Activated T-helper 2 cell treated with anti-CD3 and anti-CD28 coated beads, Interferon-gamma antibody, Interleukin-2, Interleukin-4, amounts not matched to agents 10 μg/mL and 5 μg/mL and 100 μg/mL, durations not matched to agents 14 hours and 24 hours and 36 hours (primary cell): ENCODE measurements at places on chromosomes 13 and 19.
A peak's percentile ranks its signal among the peaks of the same experiment; 100 is the strongest.

DNA sequence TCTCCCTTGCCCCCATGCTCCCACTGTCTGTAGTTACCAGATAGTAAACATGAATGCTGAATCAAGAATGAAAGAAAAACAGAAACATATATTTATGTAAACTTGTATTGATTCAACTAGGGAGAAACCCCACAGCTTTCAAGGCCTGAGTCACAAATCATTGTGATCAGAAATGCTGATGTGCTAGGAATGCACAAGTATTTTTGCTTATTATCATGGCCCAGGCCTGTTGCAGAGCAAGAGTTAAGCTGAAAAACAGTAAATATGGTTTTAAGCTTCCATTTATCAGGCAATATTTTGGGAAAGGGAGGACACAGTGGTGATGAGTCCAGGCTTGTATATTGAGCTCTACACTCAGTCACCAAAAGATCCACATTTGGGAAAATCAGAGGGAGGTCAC, 669.6 kb downstream of the DIAPH3 start:
- DNase-seq: no peak

GRCh38 chr13:21175656-21176214, 617 bp downstream of the SKA3 start:
- no peak for DNase-seq

GRCh38 chr19:41753936-41754529, 1.3 kb upstream of the CEACAM6 start:
- peak; percentile 48 for DNase-seq

DNA sequence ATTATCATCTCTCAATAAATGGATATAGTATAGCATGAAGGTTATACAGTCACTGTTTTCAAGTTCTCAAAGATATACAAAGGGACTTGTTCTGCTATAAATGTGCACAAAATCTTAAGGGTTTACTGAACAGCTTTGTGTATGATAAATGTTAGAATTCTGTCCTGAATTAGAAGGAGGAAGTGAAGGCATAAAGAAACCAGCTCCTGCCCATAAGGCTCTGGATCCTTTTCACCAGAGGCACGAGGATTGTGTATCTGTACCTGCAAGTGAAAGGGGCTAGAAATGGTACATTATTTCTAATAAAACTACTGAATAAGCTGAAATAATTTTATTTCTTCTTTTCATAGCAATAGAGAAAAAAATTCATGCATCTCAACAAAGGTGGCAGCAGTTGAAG, 32.4 kb downstream of the PHF11 start:
- no peak for DNase-seq

GRCh38 chr19:16599655-16600346, 27.6 kb upstream of the SLC35E1 start:
- no peak for DNase-seq

GRCh38 chr13:73880365-73880764, 253.8 kb downstream of the KLF12 start:
- DNase-seq: no peak

- DNase-seq: no peak
These were observed 1.5 kb downstream of the EPSTI1 start for GRCh38 chr13:42990291-42991232.

GRCh38 chr19:3862826-3863500, 5.9 kb downstream of the ZFR2 start:
- no peak for DNase-seq

DNA sequence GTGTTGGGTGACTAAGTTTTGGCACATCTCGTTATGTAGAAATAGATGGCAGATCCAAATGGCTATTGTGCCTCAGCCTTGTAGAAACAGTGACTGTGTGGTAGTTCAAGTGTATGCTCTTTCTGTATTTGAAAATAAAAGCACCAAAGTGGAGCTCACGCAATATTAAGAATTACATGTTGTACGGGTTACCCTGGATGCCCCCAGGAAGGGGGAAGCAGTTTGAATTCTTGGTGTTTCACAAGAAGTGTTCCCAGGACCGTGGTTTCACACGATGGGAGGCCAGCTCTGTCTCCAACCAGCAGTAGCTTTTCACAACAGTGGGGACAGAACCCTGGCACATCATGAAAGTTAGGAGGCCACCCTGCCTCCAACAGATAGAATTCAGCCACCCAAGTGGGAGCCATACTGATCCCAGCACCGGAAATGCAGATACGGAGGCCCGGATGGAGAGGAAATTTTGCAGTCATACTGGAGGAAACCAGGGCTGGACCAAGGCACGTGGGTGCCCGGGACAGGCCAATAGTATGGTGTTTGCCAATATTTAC, 8.9 kb downstream of the FLT1 start:
- no peak for DNase-seq

- DNase-seq: no peak
These were observed 58.2 kb downstream of the CDADC1 start for GRCh38 chr13:49305792-49306425.

GRCh38 chr13:73082471-73082870, 23.7 kb downstream of the KLF5 start:
- DNase-seq: no peak
